ENCODE measurements at places on chromosomes 2 and 18. TPM values are rescaled to one million over a fixed set of nuclear protein-coding genes. Genes with fewer than 3 reads are reported as not detected.

Gene SERPINB4
- total RNA-seq: not detected

Gene SP5
- total RNA-seq: 0.63 TPM

Gene IL18RAP
- total RNA-seq: 0.58 TPM

DNA sequence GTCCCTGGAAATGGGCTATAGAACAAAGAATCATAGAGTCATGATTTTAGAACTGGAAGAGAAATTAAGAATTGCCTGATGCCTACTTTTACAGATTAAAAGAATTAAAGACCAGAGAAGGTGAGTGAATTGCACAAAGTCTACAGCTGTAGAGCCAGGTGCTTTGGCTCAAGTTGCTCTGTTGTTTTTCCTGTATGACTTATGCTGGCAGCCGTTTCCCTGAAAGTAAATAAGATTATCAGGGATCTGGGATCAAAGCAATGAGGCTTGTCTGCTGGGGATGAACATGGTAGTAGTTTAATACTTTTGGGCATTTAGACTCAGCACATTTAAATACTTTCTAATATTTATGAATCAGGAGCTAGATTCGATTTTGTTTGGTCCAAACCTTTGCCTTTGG lies 166.9 kb downstream of the PRPF40A start:
- no peaks in the 10 kb centered on the region for H3K36me3 ChIP-seq
- no peaks in the 10 kb centered on the region for H3K4me1 ChIP-seq
- no peak overlapping the region for H3K27ac ChIP-seq
- H3K27me3 ChIP-seq: no peaks in the 10 kb centered on the region
- DNase-seq: no peak

GRCh38 chr2:71526141-71526540 lies 72.8 kb downstream of the DYSF start:
- H3K27ac ChIP-seq: no peak overlapping the region
- no peaks in the 10 kb centered on the region for H3K4me1 ChIP-seq
- no peak for DNase-seq
- peaks cover 14% of the 10 kb centered on the region for H3K36me3 ChIP-seq
- no peak overlapping the region for H3K4me3 ChIP-seq

- peaks cover 71% of the 10 kb centered on the region for H3K36me3 ChIP-seq
- H3K4me3 ChIP-seq: no peak overlapping the region
- no peaks in the 10 kb centered on the region for H3K27me3 ChIP-seq
- no peak overlapping the region for H3K27ac ChIP-seq
- no peak for DNase-seq
- peaks cover 10% of the 10 kb centered on the region for H3K4me1 ChIP-seq
Measured at GRCh38 chr2:96848264-96848663, 4.4 kb upstream of the ANKRD23 start.

DNA sequence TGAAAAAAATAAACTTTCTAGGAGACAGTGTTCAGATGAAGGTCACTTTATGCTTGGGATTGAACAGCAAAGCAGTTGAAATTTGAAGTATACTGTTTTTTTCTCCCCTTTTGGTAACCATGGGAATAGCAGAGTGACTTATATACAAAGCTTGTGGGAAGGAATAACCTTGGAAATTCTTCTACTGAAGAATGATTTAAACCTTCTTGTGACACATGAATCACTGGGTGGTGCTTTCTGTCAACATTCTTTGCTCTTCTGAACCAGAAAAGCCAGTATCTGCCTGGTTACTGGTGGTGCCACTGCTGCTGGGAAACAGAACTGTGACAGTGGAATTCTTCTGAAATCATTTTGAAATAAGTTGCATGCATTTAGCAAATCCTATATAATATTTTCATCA lies 39.4 kb upstream of the RND3 start:
- H3K4me1 ChIP-seq: peaks cover 17% of the 10 kb centered on the region
- DNase-seq: no peak
- H3K4me3 ChIP-seq: no peak overlapping the region
- H3K27ac ChIP-seq: no peak overlapping the region

GRCh38 chr2:217923007-217923686 lies 79.6 kb downstream of the TNS1 start:
- H3K27me3 ChIP-seq: no peaks in the 10 kb centered on the region
- DNase-seq: no peak
- peak overlapping the region; percentile 35 for H3K4me3 ChIP-seq
- peaks cover 100% of the 10 kb centered on the region for H3K4me1 ChIP-seq
- peak overlapping the region; percentile 98 for H3K27ac ChIP-seq

GRCh38 chr2:214575465-214575864 lies 164.6 kb downstream of the VWC2L start:
- H3K36me3 ChIP-seq: no peaks in the 10 kb centered on the region
- no peaks in the 10 kb centered on the region for H3K27me3 ChIP-seq
- H3K4me3 ChIP-seq: no peak overlapping the region
- no peak overlapping the region for H3K27ac ChIP-seq
- no peak for DNase-seq

DNA sequence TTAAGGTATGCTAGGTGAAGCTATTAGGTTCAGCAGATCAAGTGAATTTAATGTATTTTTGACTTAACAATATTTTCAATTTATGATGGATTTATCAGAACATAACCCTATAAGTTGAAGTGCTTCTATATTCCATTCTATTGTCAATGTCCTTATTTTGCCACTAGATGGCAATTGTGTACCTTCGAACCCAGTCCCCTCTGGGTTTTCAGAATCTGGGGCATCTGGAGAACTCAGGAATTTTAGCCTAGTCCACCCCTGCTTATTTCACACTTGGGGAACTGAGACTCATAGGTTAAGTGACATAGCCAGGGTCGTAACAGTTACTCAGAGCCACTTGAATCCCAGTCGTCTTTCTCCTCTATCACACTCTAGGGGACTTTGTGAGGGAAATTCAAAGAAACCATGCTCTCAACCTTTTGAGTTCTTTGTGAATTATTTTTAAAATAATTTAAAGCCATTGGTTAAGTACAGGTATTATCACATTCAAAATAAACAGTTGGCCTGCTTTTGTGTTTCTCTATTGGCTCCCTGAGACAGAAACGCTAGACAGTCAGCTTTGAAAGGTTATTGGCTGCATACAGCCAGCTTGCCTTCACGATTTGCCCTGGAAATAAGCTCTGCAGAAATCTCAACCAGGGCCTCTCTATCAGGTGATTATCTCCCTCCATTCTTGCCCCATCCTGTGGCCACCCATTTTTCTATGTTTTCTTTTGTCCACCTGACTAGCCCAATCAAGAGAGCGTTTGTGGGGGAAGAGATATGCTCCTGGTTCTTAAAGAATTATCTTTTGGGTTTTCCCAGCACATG lies 145.0 kb downstream of the TTC27 start:
- peak overlapping the region; percentile 35 for H3K27ac ChIP-seq
- H3K27me3 ChIP-seq: no peaks in the 10 kb centered on the region
- no peak for DNase-seq
- no peaks in the 10 kb centered on the region for H3K36me3 ChIP-seq
- H3K4me3 ChIP-seq: no peak overlapping the region
